Cerebellar cortex (tissue), 1 donor: ENCODE measurements at places on chromosomes 1 and 21.

GRCh38 chr1:172466795-172467407 lies 23.0 kb upstream of the PIGC start:
- no peak for DNase-seq

- no peak for DNase-seq
Observed at GRCh38 chr1:923131-923990, at the start of gene SAMD11. Gene SAMD11, plus strand, starts transcription at chr1:923923. Its CDS starts 509 bp downstream, at chr1:924432.

- no peak for DNase-seq
Observed at GRCh38 chr1:206863266-206863665, 2.2 kb upstream of the IL20 start.

- DNase-seq = no peak
Observed at GRCh38 chr1:197915260-197915861, 1.8 kb upstream of the LHX9 start.

DNA sequence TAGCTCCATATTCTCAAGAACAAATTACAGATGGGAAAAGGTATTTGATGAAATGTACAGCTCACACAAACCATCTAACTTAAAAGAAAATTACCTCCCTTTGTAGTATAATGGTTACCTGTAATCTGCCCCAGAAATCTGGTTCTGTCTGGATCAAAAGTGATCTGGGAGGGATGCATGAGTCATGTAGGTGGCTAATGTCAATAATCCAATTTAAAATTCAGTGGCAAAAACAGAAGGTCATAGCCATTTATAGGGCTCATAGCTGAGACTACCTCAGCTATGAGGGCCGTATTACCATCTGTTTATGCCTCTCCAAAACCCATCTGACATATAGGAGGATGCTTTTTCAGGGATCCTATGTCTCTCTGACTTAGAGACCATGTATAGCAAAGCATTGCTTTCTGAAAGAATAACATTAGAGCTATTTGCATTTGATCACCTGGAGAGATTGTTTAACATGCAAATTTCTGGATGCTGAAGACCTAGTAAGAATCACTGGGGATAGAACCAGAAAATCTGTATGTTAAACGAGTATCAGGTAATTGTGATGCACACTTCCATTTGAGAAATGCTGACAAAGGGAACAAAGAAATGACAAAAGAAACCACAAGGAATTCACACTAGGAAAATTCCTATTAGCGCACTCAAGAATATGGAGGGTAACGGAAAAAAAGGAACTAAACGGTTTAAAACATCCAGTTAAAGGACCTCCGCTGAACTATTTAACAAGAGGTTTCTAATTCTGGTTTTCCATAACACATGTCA lies 17.6 kb downstream of the PAXBP1 start:
- no peak for DNase-seq

DNA sequence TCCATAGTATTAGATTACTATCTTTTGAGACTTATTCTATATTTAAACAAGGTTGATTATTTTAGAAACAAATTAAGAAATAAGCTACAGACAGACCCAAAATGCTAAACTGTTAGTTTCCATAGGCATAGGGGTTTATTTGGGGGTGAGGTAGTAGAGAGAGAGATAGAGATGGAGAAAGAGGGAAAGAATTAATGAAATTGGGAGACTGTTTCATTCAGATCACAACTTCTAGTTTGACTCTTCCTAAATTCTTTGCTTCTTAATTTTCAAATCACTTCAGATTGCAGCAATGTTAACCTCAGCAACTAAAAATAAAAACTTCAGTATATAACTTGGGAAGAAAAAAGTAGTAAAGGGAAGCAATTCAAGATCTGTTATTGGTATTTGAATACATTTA lies 3.4 kb downstream of the JUN start:
- DNase-seq = no peak
